ENCODE measurements at places on chromosomes 1 and 21. TPM values are rescaled to one million over a fixed set of nuclear protein-coding genes. Genes with fewer than 3 reads are reported as not detected.

The PDZK1 gene
- polyA plus RNA-seq: 5.2 TPM

The CLIC4 gene
- polyA plus RNA-seq: 4.1 TPM

The ZFYVE9 gene
- polyA plus RNA-seq: 13.6 TPM

The C2CD2 gene
- polyA plus RNA-seq: 2.6 TPM

The CXADR gene
- 36.9 TPM for polyA plus RNA-seq

The NKAIN1 gene
- 2.3 TPM for polyA plus RNA-seq

The CRNN gene
- polyA plus RNA-seq: not detected

The GREM2 gene
- 11.0 TPM for polyA plus RNA-seq

The DMRTA2 gene
- polyA plus RNA-seq: not detected

The MATN1 gene
- polyA plus RNA-seq: not detected

The RPTN gene
- not detected for polyA plus RNA-seq

The CFH gene
- 0.17 TPM for polyA plus RNA-seq

The SDC3 gene
- polyA plus RNA-seq: 6.0 TPM

The TRIM33 gene
- polyA plus RNA-seq: 58.2 TPM

The CHD5 gene
- 0.55 TPM for polyA plus RNA-seq

The RIMKLA gene
- polyA plus RNA-seq: 4.9 TPM

The CACNA1S gene
- polyA plus RNA-seq: not detected

The AMY2A gene
- polyA plus RNA-seq: 6.9 TPM

The IGSF5 gene
- polyA plus RNA-seq: 3.5 TPM

The MYBPH gene
- not detected for polyA plus RNA-seq

The RAB25 gene
- polyA plus RNA-seq: not detected

The C1orf210 gene
- not detected for polyA plus RNA-seq

The ADORA1 gene
- 1.4 TPM for polyA plus RNA-seq

The ELAVL4 gene
- polyA plus RNA-seq: 39.6 TPM

The TTLL10 gene
- not detected for polyA plus RNA-seq

Measured in Purkinje cell (primary cell).